ENCODE measurements at places on chromosomes 4 and X.
A peak's percentile ranks its signal among the peaks of the same experiment; 100 is the strongest.

GRCh38 chr4:135418353-135418752 is 1216.8 kb upstream of the PABPC4L start:
- no peak for DNase-seq

GRCh38 chr4:159540501-159540900 is 437.6 kb downstream of the RAPGEF2 start:
- DNase-seq, result no peak

- no peak for DNase-seq
These were observed 1053.0 kb upstream of the IGFBP7 start for GRCh38 chr4:58163156-58163555.

- DNase-seq, result no peak
These were observed 151.2 kb upstream of the KLF3 start for GRCh38 chr4:38512840-38513239.

- DNase-seq, result peak; percentile 29
These were observed 195.3 kb downstream of the CHIC1 start for GRCh38 chrX:73758250-73758649.

- DNase-seq, result no peak
These were observed 67.4 kb downstream of the EMCN start for GRCh38 chr4:100450449-100450848.

- no peak for DNase-seq
These were observed 42.2 kb upstream of the EPGN start for GRCh38 chr4:74266081-74266480.
